ENCODE measurements at places on chromosomes 13 and 19. TPM values are rescaled to one million over a fixed set of nuclear protein-coding genes. Genes with fewer than 3 reads are reported as not detected.

The NAA16 gene
- total RNA-seq = 24.2 TPM

The GRK1 gene
- total RNA-seq = 1.8 TPM

DNA sequence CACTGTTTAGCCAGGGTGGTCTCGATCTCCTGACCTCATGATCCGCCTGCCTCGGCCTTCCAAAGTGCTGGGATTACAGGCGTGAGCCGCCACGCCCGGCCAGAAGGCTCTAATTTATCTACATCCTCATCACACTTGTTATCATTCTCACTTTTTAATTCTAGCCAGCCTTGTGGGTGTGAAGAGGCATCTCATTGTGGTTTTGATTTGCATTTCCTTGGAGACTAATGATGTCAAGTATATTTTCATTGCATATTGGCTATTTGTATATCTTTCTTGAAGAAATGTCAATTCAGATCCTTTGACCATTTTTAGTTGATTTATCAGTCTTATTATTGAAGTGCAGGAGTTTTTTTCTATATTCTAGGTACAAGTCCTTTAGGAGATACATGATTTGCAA is 27.7 kb upstream of the HIF3A start:
- no peaks in the 10 kb centered on the region for H3K27me3 ChIP-seq
- DNase-seq = no peak
- no peaks in the 10 kb centered on the region for H3K4me1 ChIP-seq
- H3K4me3 ChIP-seq = no peak overlapping the region
- H3K27ac ChIP-seq = no peak overlapping the region

The JSRP1 gene
- total RNA-seq = 0.51 TPM

DNA sequence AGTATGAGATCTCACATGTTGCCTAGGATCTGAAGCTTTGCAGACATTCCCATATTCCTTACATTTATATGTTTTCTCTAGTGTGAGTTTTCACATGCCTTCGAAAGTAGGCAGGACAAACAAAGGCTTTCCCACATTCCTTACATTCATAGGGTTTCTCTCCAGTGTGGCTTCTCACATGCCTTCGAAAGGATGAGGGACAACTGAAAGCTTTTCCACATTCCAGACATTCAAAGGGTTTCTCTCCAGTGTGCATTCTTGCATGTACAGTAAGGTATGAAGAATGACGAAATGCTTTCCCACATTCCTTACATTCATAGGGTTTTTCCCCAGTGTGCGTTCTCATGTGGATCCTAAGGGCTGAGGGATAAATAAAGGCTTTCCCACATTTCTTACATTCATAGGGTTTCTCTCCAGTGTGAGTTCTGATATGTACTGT is 14.2 kb downstream of the ZNF699 start:
- no peaks in the 10 kb centered on the region for H3K27me3 ChIP-seq
- no peaks in the 10 kb centered on the region for H3K4me1 ChIP-seq
- H3K4me3 ChIP-seq = no peak overlapping the region
- DNase-seq = no peak
- H3K27ac ChIP-seq = no peak overlapping the region

DNA sequence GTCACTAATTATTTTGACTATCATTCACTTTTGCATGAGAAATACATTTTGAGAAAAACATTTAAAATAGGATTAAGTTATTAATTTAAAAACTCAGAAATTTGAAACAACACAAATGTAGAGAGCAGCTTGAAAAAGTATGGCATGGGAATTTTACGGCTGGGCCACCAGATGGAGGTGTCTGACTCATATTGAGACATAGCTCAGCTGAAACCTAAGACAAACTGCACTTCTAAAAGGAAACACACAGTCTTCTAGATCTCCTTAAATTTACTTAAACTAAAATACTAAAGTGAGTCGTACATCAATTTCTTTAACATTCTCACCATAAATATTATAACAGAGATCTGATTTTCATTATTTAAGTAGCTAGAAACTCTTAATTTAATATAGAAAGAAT is 41.9 kb upstream of the POSTN start:
- no peaks in the 10 kb centered on the region for H3K4me1 ChIP-seq
- H3K36me3 ChIP-seq = no peaks in the 10 kb centered on the region
- no peak overlapping the region for H3K4me3 ChIP-seq

Data from Panc1 (cell line).